ENCODE measurements at places on chromosomes 2 and 18.

DNA sequence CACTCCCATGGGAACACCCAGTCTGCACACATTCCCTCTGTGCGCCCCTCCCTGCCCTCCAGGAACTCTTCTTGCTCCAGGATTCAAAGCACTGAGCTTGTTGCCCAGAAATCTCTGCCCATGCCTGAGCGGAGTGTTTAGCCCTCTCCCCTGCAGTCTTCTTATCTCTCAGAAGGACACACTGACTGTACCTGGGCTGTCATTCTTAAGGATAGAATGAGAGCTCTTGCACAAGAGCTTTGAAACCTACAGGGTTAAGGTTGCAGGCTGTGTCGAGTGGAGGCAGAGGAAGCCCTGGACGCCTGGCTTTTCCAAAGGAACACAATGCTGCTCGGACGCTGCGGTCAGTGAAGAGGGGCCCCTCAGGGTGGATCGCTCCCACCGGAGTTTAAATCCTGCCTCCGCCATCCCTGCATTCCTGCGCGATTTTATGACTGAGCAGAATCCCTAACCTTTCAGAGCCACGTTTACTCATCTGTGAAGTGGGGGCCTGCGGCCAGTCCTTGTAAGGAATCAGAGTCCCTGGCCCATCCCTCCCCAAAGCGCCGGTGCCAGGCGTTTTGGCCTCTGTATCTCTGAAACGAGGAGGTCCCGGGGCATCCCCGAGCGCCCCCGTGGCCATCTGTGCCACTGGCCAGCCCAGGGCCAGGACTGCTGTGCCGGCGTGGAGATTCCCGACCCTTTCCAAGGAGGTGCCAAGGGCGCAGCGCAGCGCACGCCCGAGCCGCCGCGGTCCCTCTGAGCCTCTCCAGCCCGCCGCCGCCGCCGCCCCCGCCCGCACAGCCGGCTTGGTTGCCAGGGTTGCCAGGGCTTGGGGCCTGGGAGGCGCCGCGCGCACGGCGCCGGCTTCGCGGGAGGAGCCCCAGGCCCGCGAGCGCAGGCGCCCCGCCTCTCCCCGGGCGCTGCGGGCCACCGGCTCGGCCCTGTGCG lies 58.9 kb downstream of the FAM168B start:
- peak; percentile 46 for DNase-seq

- DNase-seq = no peak
These were observed 221.8 kb downstream of the SPP2 start for GRCh38 chr2:234272069-234272850.

GRCh38 chr2:164984428-164984827 lies 29.1 kb upstream of the SLC38A11 start:
- DNase-seq = no peak

DNA sequence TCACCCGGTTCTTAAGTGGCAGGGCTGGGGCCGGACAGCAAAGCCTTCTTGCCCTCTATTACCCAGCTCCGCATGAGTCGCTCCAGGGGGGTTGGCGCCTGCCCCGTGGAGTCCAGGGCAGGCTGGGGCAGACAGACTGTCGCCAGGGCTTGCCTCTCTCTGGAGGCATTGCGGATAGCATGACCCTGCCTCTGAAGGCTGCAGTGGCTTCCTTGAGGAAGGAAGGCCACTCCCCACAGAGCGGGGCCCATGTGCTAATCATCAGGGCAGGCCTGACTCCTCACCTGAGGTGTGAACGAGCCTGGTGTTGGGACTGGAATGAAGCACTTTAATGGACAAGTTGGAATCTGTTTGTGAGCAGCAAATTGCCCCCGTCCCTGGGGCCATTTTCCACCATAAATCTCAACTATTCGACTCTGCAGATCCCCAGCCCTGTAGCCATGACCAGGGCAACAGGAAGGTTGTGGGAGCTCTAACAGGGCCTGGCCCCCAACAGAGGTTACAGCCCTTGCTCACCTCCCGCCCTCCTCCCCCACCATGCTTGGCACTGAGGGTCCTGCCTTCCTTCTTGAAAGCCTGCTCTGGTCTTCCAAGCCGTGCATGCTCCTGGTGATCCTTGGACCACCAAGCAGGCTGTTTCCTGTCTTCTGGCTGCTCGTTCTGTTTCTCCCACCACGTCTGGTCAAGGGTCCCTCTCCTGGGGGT lies 144.9 kb upstream of the HAAO start:
- DNase-seq = no peak

GRCh38 chr2:240687741-240688552 lies 3.7 kb upstream of the AQP12A start:
- no peak for DNase-seq

DNA sequence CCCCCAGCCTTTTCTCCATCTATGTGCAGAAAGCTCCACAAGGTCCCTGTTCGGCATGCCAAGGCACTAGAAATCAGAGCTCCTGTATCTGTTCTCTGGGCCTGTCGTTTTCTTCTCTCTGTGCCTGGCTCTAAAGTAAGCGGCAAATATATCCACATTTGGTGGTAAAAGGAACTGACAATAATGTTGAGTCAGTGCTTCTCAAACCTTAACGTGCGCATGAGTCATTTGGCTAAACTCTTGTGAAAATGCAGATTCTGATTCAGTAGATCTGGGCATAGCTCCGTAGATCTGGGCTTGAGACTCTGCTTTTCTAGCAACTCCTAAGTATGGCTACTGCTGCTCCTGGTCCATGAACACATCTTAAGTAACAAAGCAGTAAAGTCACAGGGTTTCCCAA lies 16.5 kb upstream of the ACSL3 start:
- no peak for DNase-seq

- DNase-seq = no peak
These were observed 17.0 kb downstream of the TNFAIP6 start for GRCh38 chr2:151374436-151374835.

GRCh38 chr2:160352500-160352899 lies 141.1 kb downstream of the RBMS1 start:
- DNase-seq = no peak

DNA sequence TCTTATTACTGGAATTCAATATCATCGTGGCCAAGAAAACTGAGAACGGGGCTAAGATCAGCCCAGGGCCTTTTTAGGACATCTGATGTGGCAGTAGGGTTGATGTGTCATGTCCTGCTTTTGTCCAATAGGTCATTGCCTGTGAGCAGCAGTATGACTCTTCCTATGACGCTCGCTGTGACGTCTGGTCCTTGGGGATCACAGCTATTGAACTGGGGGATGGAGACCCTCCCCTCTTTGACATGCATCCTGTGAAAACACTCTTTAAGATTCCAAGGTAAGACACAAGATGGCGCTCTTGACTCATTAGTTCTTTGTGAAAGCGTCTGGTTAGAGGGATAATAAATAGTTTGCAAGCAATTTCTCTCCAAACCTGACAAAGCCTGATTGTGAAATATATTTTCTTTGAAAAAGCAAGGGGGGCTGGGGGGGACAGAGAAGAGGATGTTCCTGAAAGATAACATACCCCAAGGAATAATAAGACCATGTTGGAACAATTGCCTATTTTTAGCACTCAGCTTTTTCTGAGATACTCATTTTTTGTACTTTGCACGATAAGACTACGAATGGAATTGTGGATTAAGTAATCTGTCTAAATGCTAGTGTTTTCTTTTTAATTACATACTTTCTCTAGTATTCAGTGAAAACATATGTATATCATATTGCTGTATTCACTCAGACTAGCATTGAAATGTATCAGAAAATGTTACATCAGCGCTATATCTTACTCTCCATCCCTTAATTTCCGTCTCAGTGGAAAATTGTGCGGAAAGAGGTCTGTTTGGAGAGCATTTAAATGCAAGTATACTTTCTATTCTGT lies 58.1 kb downstream of the MYO3B start:
- DNase-seq = peak; percentile 66

DNA sequence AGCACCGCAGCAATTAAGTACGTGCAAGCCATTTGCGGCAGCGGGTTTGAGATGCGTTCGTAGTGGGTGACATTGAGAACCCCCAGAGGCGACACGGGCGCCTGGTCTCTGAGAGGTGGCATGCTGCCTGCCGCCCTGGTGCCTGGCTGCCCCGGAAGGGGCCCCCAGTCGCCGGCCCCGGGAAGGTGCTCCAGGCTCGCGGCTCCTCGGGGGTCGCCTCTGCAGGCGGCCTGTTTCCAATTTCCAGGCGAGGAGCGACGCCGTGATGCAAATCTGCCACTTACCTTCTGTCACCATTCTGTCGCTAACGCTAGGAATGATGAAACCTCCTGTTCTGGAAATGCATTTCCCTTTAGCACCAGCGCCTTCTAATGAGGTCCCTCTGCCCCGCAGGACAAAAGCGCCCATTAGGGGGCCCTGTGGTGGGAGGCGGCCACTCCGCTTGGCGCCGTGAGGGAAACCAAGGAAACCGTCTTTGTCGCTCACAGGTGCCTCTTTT lies 13.0 kb downstream of the KIF5C start:
- DNase-seq = peak; percentile 24

GRCh38 chr2:128057334-128057733 lies 29.5 kb upstream of the SAP130 start:
- no peak for DNase-seq

- DNase-seq = no peak
These were observed 35.1 kb downstream of the ZNF236 start for GRCh38 chr18:76857476-76857875.

DNA sequence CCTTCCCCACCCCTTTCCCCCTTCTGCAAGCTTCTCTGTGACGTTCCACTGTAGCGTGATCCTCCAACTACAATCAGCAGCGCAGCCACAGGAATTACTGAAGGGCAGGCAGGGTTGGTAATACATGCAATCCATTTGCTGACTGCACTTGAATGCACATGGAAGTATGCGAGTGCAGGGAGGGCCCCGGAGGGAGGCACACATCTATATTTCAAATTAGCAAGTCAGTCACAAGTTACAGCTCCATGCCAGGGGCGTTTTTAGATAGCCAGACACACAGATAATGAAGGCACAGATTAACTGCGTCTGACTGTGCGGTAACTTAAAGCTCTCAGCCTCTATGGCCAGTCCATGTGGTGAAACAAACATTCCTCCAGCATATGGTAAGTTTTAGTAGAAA lies 209.2 kb upstream of the GATA6 start:
- DNase-seq = no peak

DNA sequence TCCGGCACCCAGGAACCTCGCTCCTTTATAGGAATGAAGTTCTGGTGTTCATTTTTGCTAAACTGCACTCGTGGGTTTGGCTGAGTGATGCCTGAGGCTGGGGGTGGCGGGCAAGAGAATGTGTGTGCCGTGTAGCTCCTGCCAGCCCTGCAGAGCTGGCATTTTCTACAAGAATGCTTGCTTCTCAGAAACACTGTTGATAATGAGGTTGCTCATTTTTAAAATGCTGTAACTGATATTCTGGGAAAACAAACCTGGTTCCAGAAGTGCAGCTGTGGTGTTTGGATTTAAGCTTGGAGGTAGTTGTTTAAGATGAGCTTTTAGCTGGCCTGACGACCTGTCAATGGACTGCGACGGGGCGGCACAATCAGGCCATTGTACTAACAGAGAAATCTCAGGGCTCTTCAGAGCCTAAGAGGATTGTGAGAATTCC lies 511.9 kb upstream of the TNP1 start:
- DNase-seq = no peak

DNA sequence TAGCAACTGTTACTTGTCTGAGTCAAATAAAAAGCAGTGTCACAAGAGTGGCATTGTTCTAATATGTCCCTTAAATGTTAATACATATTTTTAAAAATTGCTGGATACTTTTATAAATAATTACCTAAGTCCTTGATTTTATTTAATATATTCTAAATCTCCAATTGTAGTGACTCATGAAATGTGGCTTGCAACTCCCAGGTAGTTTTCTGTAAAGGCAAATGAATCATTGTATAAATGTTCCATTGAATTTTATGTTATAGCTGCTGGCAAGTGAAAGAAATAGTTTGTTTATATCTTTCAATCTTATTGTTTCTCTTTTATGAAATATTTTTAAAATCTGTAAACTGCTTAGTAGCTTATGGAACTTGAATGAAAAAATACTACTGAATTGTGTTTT lies 32.7 kb upstream of the C1GALT1C1L start:
- no peak for DNase-seq

GRCh38 chr2:194556629-194557028 lies 1100.4 kb upstream of the SLC39A10 start:
- DNase-seq = no peak

DNA sequence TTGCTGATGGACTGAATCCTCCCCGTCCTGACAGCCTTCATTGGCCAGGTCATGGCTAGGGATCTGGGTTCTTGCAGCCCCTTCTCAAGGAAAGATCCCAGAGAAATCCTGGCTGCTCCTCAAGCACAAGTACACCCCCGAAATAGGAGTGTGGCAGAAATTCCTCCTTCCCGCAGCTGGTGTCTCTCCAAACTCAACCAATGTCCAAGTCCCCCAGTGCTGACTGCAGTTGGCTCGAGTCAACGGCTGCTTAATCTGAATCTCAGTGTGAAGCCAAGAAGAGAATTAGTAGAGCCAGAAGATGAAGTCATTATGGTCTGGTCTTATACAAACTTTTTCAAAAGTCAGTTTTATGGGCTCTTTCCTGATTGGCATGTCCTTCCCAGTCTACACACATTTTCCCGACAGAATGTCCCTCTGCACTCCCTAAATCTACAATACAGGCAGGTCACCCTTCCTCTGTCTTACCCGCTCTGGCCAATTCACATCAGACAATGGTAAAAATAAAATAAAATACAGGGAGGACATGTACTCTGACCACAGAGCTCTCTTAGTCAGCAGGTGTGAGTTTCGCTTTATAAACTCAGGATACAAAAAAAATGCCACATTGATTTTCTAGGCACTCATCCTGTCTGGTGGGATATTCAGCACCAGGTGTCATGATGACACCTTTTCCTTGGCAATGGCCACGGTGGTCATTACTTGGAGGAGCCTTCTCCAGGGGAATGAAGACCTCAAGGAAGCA lies 76.9 kb upstream of the PAPOLG start:
- no peak for DNase-seq

DNA sequence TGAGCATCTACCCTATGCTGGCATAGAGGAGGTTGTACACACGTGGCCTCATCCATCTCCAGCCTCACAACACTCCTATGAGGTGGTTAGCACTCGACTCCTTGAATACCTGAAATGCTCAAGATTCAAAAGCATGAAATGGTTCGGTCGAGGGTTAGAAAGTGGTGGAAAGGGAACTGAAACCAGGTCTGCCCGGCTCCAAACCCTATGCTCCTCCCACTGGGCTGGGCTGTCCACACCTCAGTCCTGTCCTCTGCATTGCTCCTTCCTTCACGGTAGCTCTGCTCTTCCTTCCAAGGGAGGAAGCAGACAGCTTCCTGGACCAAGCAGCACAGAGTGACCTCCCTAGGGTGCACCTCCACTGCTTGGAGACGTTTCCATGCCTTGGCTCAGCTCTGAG lies 565.2 kb upstream of the ID2 start:
- no peak for DNase-seq

DNA sequence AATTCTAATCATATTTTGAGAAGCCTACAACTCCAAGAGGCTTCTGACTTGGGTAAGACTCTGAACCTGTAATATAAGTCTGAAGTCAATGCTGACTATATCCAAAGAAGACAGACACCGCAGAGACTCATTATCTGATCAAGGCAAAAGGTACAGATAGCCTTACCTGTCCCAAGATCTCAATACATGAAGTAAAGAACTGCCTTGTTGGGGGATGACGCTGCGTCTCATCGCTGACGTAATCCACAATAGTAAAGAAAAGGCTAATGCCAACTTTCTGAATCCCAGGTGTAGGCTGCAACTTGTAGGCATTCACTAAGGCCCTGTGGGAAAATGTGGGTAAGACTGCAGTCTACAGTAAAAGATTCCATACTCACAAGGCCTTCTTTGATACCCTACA lies 62.1 kb downstream of the SIGLEC15 start:
- DNase-seq = no peak

GRCh38 chr2:187207126-187207525 lies 240.9 kb downstream of the CALCRL start:
- no peak for DNase-seq

Data from HEK293T (cell line).